ENCODE measurements at places on chromosomes 13 and 19. TPM values are rescaled to one million over a fixed set of nuclear protein-coding genes. Genes with fewer than 3 reads are reported as not detected.

DNA sequence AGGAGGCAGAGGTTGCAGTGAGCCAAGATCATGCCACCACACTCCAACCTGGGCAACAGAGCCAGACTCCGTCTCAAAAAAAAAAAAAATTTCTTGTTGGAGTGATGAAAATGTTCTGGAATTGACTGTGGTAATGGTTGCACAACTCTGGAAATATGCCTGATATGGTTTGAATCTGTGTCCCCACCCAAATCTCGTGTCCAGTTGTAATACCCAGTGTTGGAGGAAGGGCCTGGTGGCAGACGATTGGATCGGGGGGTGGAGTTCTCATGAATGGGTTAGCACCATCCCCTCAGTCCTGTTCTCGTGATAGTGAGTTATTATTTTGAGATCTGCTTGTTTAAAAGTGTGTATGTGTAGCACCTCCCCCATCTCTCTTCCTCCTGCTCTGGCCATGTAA lies 41.1 kb upstream of the MAP3K10 start:
- no peak for DNase-seq

DNA sequence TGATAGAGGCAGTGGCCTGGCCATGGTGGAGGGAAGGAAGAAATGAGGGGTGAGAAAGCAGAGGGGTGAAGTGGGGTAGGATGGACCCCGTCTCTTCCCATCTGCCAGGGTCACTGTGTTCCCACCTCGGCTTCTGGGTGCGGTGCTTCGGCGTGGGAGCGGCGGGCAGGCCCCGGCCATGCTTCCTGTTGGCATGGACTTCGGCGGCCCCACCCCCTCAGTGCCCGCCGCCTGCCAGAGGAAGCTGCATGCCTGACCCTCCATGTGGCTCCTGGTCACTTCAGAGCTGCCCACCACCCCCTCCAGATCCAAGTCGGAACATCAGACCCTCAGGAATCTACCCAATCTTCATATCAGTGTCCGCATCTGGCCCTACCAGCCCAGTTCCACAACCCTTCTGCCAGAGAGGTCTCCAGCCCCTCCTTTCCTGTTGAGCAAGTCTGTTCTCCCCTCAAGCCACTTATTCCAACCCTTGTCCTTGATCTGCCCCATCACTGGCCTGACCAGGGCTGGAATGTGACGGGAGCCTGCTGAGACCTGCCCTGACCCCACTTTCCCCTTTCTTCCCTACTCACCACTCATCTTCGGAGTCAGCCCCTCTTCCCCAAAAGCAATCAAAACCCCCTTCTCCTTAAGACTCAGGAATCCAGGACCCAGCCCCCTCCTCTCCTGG lies 1.5 kb downstream of the KCNN4 start:
- DNase-seq = no peak

DNA sequence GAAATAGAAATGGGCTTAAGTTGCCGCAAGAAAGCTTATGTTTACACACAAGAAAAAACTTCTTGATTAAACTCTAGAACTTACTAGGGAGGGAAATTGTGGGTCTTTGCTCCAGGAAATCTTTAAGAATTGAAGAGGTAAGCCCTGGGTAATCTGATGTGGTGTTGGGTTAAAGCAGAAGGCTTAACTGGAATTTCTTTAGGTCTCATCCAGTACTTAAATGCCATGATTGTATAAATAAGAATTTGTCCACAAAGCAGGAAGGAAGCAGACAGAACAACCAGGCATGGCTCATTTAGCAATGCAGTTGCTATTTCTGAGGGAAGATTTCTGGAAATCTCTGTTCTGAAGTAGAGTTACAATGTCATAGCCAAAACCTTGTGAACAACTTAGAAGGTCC lies 360.4 kb downstream of the KLF5 start:
- no peak for DNase-seq

GRCh38 chr13:41428155-41428554 lies 29.2 kb upstream of the RGCC start:
- DNase-seq = no peak

DNA sequence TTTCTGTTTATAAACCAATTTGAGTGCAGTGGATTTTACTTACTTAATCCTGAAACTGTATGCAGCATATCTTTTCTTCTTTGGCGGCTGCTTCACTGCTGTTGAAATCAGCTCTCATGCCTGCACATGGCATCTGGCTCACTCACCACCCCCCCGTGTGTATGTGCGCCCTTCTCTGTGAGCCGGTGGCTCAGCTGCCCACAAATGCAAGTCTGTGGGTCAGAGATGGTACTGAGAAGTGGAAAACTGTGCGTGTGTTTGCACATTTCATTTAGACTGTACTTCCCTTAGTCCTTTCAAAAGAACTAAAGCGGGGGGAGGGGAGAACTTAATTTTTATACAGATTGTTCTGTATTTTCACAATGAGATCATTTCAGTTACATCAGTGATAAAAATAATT lies 307.6 kb downstream of the SHISA2 start:
- DNase-seq = no peak

DNA sequence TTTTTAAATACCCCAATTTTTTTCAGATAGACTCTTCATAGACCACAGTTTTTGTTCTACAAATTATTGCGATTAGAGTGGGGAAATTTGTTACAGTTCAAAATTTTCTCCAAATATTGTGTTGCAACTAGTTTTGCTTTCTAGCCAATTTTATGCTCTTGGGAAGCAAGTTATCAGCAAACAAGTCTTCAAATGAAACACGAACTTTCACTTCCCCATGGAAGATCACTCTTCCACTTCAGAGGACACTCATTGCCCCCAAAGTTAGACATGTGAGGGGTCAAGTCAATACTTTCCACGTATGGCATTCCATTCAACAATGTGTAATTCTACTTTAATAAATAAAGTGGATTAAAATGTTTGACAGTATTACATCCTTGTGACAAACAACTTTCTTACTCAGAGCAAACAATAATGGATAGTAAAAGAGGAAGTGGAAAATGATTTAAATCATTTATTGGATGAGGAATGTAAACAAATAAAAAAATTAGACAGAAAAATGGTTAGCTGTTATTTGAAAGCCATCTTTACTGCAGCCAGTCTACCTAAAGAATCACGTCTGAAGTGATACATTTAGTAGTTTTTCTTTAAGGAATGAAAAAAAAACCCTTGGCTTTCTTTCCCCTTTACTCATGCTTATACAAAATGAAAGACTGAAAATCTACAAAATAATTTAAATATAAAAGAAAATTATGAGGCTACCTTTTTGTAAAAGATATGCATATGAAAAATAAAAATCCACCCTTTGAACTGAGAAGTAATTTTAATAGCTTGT lies 41.2 kb upstream of the TNFSF11 start:
- no peak for DNase-seq

GRCh38 chr19:2554856-2555255 lies 78.9 kb downstream of the GADD45B start:
- DNase-seq = no peak

- DNase-seq = no peak
Observed at GRCh38 chr13:28056970-28057712, 43.2 kb downstream of the FLT3 start.

- peak; percentile 51 for DNase-seq
Observed at GRCh38 chr19:3699741-3700241, 477 bp downstream of the PIP5K1C start.

DNA sequence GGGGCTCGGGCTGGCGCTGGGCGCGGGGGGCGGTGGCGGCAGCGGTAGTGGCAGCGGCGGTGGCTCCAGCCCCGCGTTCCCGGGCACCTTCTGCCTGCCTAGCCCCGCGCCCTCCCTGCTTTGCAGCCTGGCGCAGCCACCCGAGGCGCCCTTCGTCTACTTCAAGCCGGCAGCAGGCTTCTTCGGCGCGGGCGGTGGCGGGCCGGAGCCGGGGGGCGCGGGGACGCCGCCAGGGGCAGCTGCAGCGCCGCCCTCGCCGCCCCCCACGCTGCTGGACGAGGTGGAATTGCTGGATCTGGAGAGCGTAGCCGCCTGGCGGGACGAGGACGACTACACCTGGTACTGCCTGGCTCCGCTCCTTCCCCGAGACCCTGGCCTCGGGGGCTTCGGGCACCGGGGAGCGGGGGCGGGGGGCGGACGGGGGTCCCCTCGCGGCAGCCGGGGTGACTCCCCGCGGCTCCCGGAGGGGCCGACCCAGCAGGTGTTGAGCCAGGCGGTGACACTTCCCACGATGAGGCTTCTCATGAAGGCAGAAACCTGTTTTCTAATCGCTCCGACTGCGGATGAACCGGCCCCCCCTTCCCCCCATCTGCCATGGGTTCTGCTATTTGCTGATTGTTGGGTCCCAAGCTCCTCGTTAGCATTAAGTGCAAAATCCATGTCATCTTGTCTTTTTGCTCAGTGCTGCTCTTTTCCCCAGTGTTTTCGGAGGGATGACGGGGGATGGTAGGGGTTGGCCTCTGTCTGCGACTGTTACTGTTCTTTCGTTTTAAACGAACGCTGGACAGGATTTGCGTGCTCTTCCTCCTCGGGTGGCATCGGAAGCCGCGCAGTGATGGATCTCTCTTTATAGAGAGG lies 943 bp downstream of the SLAIN1 start:
- peak; percentile 29 for DNase-seq

DNA sequence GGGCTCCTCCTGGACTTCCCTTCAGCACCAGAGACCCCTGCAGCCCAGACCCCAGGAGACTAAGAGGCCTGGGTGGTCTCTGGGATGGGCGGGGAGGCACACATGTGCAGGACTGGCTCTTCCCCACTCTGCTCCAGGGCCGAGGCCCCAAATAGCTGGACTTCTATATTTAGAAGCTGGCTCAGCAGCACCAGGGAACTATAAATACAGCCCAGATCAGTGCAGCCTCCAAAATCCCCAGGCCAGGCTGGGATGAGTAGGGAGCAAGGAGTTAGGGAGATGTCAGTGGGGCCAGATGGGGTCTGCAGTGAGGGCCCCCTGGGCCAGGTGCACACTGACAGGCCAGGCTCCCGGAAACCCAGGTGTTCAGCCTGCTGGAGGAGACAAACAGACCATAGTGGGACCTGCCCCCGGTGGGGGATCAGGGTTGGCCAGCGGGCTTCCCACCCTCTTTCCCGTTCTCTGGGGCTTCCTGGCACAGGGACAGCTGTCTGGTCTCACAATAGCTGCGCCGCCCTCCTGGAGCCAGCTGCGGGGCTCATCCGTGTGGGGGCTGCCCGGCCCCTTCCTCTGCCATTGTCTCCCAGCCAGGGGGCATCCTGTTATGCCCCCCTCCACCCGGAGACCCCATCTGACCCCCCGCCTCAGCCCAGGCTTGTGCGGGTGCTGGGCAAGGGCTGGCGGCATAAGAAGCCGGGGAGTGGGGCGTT lies 5.5 kb upstream of the ADGRE5 start:
- no peak for DNase-seq

DNA sequence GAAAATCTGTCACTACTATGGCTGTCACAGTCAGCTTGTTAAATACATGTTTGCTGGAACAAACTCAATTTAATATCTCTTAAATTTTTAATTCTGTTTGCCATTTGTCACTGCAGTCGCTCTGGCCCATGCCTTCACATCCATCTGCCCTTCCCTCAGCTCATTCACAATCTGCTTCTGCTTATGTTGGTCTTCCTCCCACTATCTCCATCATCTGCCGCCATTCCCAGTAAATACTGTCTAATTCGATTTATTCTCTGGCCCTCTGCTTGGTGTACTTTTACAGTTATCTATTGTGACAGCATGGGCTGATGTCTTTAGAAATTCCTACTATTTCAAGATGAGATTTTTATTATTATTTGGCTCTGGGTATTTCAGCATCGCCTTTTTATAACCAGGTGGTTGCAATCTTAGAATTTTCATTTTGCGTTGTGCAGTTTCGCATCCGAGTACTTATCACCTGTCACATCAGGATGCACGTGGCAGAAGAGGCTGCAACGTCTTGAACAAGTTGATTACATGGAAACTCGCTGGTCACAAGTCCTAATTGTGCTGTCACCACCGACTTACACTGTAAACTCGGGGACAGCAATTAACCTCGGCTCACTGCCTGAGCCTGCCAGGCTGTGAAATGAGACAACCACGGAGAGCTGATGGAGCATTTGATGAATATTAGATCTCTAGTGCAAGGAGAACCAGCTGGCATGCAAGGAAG lies 158.4 kb downstream of the MYO16 start:
- DNase-seq = no peak

GRCh38 chr13:94641409-94641941 lies 39.8 kb downstream of the GPR180 start:
- no peak for DNase-seq

- no peak for DNase-seq
Observed at GRCh38 chr13:87676254-87677042, 5.3 kb downstream of the SLITRK5 start.

GRCh38 chr19:4124638-4125037 lies 716 bp upstream of the MAP2K2 start:
- DNase-seq = no peak

DNA sequence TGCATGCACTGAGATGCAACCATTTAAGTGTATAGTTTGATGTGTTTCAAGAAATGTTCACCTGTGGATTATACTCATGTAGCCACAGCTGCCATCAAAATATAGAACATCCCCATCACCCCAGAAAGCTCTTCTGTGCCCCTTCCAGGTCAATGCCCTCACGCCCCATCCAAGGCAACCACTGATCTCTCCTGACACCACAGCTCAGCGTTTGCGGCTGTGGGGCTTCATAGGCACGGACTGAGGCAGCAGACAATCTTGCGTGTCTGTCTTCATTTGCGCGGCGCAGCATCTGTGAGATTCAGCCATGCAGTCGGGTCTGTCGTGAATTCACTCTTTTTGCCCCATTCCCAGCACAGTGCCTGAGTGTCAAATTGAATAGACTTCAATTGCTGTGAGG lies 153.8 kb upstream of the UQCRFS1 start:
- no peak for DNase-seq

GRCh38 chr19:43574424-43575155 lies 737 bp downstream of the XRCC1 start:
- DNase-seq = no peak

DNA sequence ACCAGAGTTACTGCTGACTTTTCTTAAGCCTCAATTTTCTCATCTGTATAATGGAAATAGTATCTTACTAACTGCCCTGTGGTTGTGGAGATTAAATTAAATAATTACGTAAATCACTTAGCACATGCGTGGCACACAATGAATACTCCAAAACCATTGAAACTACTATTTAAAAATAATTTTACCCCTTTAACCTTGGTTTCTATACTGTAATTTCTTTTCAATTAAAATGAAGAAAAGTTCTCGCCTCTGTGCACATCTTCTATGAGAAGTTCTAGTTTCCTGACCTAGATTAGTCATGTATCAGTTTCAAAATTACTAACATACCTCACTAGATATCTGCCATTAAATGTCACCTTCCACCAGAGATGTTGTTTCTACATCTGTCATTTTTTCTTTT lies 5.7 kb downstream of the SLITRK1 start:
- no peak for DNase-seq

The ONECUT3 gene
- not detected for total RNA-seq

The SERPINE3 gene
- total RNA-seq = 0.31 TPM

The UBE2L5 gene
- not detected for total RNA-seq

The LILRA1 gene
- not detected for total RNA-seq

The MAST3 gene
- total RNA-seq = 15.0 TPM

The C19orf38 gene
- total RNA-seq = 2.3 TPM

The DLEU7 gene
- total RNA-seq = not detected

The DAND5 gene
- total RNA-seq = 0.16 TPM

The ZNF14 gene
- total RNA-seq = 11.7 TPM

The NLRP4 gene
- not detected for total RNA-seq
